ENCODE measurements at places on chromosomes 13 and 19. TPM values are rescaled to one million over a fixed set of nuclear protein-coding genes. Genes with fewer than 3 reads are reported as not detected.

- DNase-seq = no peak
Observed at GRCh38 chr13:38685974-38686576, 802 bp upstream of the FREM2 start.

DNA sequence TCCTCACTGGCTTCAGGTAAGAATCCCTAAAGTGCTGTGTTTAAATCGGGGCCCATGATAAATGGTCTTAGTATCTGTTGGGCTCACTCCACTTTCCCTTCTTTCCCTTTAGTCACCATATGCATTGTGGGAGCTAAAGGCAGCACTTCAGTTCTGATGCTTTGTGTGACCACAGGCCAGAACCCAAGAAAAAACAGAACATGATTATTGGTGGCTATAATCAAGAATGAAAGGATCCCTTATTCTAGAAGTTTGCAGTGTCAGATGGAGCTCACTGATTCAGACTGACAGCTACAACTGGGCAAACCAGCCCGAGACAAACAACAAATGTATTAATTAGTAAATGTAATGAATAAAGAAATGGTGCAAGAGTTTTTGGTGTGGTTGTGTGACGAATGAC is 57.3 kb upstream of the POMP start:
- DNase-seq = no peak

GRCh38 chr13:111449041-111449440 is 128.6 kb downstream of the TEX29 start:
- no peak for DNase-seq

FFAR3 gene
- not detected for total RNA-seq

- no peak for DNase-seq
Observed at GRCh38 chr19:964761-965694, 19.1 kb upstream of the WDR18 start.

PSG7 gene
- total RNA-seq = not detected

Measured in H1 (cell line).